ENCODE measurements at places on chromosomes 3 and 15. TPM values are rescaled to one million over a fixed set of nuclear protein-coding genes. Genes with fewer than 3 reads are reported as not detected.
A peak's percentile ranks its signal among the peaks of the same experiment; 100 is the strongest.

GRCh38 chr3:52471371-52472238 is 16.2 kb downstream of the NISCH start:
- no peak for DNase-seq

- no peak for DNase-seq
Observed at GRCh38 chr3:128727485-128727884, 1.5 kb downstream of the RAB7A start.

- peak; percentile 14 for DNase-seq
Observed at GRCh38 chr15:52295421-52296001, at the start of gene MYO5C. Gene MYO5C, minus strand, starts transcription at chr15:52295804. Its CDS starts 168 bp downstream, at chr15:52295636.

- DNase-seq, result no peak
Observed at GRCh38 chr3:161208931-161209330, 12.2 kb upstream of the NMD3 start.

- no peak for DNase-seq
Observed at GRCh38 chr3:122067214-122067550, 12.0 kb downstream of the CD86 start.

Gene EPB42
- total RNA-seq, result not detected

Measured in A172 (cell line).